ENCODE measurements at places on chromosomes 3 and 15.

GRCh38 chr15:64524778-64525177 is 64.4 kb downstream of the ZNF609 start:
- no peak for DNase-seq

GRCh38 chr15:92808598-92809063 is 91.5 kb upstream of the CHD2 start:
- DNase-seq: no peak

- DNase-seq: peak; percentile 43
Observed at GRCh38 chr3:53161450-53161819, 426 bp downstream of the PRKCD start.

DNA sequence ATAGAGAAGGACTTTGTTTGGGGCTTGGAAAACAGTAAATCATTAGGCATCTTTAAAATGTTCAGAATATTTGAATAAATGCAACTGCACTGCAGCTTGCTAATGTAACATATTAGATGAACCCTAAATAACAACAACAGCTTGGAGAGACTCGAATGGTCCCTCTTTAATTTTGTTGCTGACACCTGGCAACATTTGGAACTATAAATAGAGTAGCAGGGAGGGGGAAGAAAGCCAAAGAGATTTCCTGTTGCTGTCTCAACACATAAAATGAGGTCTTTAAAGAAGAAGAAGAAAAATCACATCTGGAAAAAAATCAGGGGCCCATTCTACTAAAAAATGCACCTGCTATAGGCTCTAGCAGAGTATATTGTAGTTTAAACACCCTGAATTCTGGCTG is 49.9 kb upstream of the DPPA4 start:
- no peak for DNase-seq

- no peak for DNase-seq
Observed at GRCh38 chr3:69241769-69242168, 119.4 kb upstream of the LMOD3 start.

DNA sequence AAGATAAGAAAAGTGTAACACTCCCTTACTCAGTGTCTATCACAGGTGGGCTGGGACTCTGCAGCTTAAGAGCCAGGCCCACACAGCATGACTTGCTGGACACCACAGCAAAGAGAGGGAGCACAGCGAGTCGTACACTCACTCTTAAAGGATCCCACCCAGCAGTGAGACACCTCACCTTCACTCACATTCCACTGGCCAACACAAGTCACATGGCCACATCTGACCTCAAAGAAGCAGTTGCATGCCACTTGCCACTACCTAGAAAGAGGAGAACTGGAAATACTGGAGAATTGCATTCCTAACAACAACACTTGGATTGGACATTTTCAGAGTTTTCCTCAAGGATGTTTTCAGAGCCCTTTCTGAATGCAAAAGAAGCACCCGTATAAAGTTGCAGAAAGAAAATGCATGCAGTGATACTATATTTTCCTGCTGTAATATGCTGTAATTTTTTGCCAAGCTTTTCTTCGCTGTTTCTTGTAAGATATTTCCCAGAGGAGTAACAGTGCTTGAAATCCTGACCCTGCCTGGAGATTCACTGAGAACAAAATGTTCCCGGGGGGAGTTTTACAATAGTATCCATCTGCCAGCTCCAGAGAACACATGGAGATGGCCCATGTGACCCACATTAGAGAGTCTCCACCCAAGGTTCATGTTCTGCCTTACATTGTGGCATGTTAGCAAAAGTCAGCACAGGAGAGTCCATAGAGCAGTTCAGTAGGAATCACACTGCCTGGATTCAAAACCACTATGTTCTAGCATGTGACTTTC is 42.2 kb downstream of the TRIM42 start:
- DNase-seq: no peak

- no peak for DNase-seq
Observed at GRCh38 chr15:99074446-99074845, 30.4 kb upstream of the SYNM start.
